ENCODE measurements at places on chromosomes 4 and X.
A peak's percentile ranks its signal among the peaks of the same experiment; 100 is the strongest.

DNA sequence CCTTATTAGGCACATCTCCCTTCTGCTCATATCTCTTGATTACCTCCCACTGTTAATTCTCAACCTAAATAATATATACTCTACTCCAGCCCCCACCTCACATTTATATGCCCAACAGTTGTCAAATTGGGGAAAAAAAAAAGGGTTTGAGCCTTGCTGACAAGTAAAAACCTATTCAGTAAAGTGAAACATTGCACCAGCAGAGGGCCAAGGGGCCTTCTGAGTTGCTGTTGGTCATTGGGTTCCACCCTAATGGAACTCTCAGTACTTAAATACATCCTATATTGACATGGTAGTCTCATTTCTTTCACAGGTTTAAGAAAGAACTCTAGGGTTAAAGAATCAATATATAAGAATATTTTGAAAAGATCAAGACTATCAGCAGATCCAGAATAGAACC lies 362.2 kb downstream of the SMARCA1 start:
- DNase-seq, result no peak

- peak; percentile 96 for DNase-seq
Measured at GRCh38 chr4:184983672-184984356, 34.5 kb upstream of the HELT start.

DNA sequence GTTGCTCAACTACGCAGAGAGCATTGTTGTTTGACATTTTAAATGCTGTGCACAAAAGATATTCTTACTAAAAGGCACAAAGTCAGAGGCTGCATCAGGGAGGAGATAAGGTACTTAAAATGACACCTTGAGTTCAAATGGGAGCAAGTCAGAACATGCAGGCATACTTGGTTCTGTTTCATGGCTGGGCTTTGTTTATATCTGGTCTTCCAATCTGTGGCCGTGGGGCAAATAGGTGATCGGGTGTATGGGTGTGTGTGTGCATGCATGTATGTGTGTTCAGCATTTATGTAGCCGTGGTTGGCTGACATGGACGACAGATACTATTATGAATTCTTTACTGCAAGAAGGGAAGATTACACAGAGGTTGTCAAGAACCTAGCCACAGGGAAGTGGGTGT lies 106.1 kb downstream of the RASL11B start:
- DNase-seq, result no peak

- no peak for DNase-seq
Measured at GRCh38 chr4:152577708-152578396, 42.0 kb upstream of the FBXW7 start.

- DNase-seq, result no peak
Measured at GRCh38 chr4:173521467-173522159, 8.4 kb downstream of the HAND2 start.

DNA sequence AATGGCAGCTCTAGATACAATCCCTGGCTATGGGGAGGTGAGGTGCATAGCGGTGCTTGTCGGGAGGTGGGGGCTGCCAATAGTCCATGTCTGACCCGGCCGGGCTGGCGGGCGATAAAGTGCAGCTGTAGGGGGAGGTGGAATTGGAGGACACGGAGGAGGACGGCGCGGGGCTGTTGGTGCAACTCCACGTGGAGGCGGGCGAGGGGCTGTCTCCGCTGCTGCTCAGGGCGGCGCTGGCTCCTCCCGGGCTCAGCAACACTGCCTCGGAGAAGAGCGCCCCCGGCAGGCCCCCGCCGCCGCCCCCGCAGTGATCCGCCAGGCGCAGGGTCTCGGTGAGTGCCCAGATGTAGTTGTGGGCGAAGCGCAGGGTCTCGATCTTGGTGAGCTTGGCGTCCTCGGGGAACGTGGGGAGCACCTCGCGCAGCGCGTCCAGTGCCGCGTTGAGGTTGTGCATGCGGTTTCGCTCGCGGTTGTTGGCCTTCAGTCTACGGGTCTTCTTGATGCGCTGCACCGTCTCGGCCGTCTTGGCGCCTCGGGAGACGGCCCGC lies 1.3 kb downstream of the NEUROG2 start:
- no peak for DNase-seq

GRCh38 chr4:123312116-123312515 lies 84.5 kb upstream of the SPRY1 start:
- no peak for DNase-seq

DNA sequence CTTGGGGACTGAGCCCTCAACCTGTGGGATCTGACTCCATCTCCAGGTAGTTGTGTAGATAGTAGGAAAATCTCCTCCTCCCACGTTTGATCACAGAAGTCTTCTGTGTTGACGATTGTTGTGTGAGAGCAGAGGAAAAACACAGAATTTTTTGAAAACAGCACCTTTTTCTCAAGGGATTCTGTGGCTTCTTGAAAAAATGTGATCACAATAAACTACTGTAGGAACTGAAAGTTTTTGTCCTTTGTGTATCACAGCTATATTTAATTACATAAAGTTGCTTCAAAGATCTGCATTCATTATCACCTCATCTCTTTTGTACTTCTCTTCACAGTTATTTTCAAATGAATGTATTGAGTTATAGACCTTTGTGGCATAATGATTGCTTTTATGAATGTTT lies 85.1 kb downstream of the AFF1 start:
- DNase-seq, result no peak

- no peak for DNase-seq
Measured at GRCh38 chr4:44056721-44057151, 391.9 kb downstream of the KCTD8 start.

DNA sequence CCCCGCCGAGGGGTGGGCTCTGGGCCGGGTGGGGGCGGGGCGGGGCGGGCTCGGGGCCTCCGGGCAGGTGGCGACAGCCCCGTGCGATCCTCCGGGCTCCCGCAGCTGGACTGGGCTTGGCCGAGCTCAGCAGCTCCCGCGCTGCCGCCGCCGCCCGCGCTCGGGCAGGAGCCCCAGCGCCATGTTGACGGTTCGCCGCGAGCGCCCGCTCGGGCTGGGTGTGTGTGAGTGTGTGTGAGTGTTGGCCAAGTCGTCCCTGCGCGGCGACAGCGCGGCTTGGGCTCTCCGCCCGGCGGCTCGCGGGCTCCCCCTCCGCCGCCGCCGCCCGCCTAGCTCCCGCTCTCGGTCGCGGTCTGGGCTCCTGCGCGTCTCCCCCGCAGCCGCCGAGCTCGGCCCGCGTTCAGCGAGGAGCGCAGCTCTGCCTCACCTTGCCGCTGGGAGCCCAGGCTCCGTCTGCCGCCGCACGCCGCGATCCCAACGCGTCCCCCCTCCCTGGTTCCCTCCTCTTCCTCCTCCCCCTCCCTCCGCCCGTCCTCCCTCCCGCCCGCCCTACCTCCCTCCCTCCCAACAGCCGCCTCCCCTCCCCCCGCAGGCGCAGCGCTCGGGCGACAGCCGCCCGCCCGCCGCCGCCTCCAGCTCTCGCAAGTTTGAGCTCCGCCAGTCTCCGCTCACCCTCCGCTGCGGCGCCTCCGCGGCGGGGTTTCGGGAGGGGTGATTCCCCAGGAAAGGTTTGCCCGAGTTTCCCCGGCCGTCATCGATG lies at the start of gene BCOR:
TSS of gene BCOR (minus strand) at position 455 of the 760 bp plus-strand sequence. CDS start 20,029 bp downstream, outside the sequence.
- DNase-seq, result no peak

GRCh38 chr4:21134994-21135393 lies 434.7 kb downstream of the PACRGL start:
- DNase-seq, result no peak

DNA sequence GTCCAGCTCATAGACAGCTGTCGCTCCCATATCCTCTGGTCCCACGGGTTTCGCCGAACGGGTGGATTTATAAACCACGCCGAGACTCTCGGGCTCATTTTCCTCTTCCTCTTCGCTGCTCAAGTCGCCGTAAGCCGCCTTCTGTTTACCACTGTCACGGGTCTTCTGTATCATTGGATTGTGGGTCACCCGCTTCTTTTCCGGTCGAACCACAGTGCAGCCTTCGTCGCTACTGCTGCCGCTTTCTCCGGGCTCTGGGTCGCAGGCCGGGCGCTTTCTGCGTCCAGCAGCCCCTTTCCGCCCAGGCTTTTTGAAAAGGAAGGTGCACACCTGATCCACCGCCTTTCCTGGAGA lies 311 bp downstream of the RNF113A start:
- no peak for DNase-seq

- DNase-seq, result no peak
Measured at GRCh38 chr4:152970102-152970820, 34.1 kb downstream of the FHDC1 start.

- DNase-seq, result no peak
Measured at GRCh38 chr4:115970859-115971258, 857.4 kb upstream of the NDST4 start.

DNA sequence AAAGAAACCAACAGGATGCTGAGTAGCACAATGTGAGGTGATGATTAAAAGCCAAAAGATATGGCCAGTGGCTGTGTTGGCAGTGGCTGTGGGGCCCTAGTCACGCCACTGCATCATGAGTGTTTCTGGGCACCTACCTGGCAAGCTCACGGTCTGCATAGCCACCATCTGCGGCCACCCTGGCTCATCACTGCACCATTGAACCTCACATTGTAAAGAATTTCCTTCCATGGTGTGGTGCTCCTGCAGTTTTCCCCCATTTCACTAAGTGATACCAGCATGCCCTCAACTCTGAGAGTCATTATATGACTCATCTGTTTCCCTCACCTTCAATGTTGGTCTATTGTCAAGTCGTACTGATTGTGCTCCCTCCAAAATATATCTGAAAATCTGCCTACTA lies 45.5 kb upstream of the CLNK start:
- DNase-seq, result no peak

DNA sequence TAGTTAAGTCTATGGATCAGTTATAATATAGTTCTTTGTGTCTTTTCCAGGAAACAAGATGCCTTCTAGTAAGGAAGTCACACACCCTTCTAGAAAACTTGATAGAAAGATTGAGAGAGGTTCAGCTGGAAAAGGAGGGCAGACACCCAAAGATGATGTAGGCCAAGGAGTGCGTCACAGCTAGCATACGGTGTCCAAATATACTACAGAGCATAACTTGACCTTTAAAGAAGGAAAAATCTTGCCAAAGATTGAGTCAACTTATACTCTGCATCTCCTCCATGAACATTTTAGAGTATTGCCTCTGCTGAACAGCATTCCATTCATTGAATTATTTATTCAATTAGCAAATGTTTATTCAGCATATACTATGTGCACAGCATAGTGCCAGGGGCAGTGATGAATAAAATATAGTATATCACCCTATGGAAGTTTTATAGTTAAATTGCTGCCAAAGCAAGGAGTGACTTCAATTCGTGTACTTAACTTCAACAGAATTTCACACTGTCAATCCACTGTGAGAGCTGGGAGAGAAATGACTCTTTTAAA lies 51.9 kb upstream of the SLC6A14 start:
- no peak for DNase-seq

DNA sequence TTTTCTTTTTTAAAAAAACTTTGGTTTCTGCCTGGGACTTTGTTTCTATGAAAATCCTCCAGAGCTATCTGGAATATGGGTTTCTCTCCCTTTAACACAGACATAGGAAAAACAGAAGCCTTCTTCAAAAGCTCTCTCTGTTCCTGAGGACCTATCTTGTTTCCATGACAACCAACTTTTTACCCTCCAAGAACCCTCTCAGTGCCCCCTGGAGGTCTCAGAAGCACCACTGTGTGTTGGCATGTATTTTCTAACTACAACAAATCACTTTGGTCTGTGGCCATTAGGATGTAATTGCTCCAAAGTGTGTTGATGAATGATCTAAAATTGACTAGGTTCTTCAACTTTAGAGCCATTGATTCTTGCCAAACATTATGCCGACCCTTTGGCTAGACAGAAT lies 1331.6 kb downstream of the ADGRL3 start:
- DNase-seq, result no peak

GRCh38 chr4:72312032-72312650 lies 256.9 kb downstream of the ADAMTS3 start:
- peak; percentile 39 for DNase-seq

DNA sequence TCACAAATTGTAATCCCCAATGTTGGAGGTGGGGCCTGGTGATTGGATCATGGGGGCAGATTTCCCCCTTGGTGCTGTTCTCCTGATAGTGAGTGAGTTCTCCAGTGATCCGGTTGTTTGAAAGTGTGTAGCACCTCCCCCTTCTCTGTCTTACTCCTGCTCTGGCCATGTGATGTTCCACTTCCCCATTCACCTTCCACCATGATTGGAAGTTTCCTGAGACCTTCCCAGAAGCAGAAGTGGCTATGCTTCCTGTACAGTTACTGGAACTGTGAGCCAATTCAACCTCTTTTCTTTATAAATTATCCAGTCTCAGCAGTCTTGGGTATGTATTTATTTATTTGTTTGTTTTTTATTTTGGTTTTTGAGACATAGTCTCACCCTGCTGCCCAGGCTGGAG lies 143.2 kb downstream of the CPE start:
- no peak for DNase-seq

DNA sequence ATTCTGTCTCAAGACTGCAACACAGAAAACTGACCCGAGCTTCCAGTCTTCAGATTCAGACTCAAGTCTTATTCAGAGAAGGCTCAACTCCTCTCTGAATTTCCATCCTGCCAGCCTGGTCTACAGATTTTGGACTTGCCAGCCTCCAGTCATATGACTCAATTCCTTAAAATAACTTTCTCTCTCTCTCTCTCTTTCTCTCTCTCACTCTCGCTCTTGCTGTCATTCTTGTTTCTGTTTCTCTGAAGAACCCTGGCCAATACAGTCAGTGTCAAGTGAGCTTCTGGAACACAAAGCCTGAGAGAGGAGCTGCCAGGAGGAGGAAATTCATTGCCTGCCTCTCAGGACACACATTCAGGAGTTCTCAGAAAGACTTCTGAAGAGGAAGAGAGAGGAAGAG lies 154.9 kb downstream of the PARM1 start:
- no peak for DNase-seq

GRCh38 chr4:78441756-78442155 lies 109.8 kb upstream of the ANXA3 start:
- DNase-seq, result peak; percentile 72

DNA sequence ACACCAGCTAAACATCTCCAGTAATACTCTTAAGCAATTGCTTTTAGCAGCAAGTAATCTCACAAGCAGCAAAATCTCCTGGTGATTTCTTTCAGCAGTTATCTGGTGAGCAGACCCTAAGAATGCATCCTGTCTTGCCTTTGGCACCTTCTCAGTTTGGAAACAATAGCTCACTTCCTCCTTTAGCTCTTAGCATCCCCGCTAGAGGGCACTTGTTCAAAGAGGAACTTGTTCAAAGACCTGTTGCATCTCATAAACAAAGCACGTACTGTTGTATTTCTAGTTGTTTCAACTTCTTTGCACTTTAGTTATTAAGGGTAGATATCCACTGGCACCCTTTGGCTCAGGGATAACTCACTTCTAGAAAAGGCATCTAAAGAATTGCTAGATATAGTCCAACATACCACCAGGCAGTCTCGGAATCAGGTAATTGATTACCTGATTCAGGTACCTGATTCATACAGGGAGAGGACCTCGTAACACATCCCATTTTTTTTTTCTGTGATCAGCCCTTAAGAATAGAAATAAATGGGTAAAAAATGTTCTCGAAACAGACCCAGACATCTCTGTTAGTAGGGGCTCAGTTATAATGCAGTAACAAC lies 81.9 kb upstream of the QRFPR start:
- no peak for DNase-seq

GRCh38 chrX:151830911-151831310 lies 81.8 kb upstream of the MAGEA4 start:
- no peak for DNase-seq

DNA sequence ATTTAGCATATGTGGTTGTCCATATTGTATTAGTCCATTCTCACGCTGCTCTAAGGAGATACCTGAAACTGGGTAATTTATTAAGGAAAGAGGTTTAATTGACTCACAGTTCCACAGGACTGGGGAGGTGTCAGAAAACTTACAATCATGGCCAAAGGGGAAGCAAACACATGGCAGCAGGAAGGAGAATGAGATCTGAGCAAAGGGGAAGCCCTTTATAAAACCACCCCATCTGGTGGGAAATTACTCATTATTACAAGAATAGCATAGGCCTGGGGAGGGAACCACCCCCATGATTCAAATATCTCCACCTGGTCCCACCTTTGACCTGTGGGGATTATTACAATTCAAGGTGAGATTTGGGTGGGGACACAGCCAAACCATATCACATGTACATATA lies 122.6 kb upstream of the ANK2 start:
- DNase-seq, result no peak
